GM23248 (cell line): ENCODE measurements at places on chromosomes 5 and 9.
A peak's percentile ranks its signal among the peaks of the same experiment; 100 is the strongest.

GRCh38 chr5:151825445-151825844 lies 53.7 kb downstream of the G3BP1 start:
- H3K27me3 ChIP-seq, result no peaks in the 10 kb centered on the region
- no peak overlapping the region for H3K4me3 ChIP-seq
- peak; percentile 78 for DNase-seq
- no peak overlapping the region for H3K27ac ChIP-seq

GRCh38 chr9:34254966-34255825 lies 73.9 kb downstream of the KIF24 start:
- H3K27ac ChIP-seq, result peak overlapping the region; percentile 89
- peaks cover 42% of the 10 kb centered on the region for H3K4me1 ChIP-seq
- peaks cover 12% of the 10 kb centered on the region; the same call in 1 of the 2 replicates for H3K36me3 ChIP-seq

- H3K36me3 ChIP-seq, result no peaks in the 10 kb centered on the region
- peaks cover 52% of the 10 kb centered on the region for H3K4me1 ChIP-seq
- no peaks in the 10 kb centered on the region for H3K27me3 ChIP-seq
These were observed 121.3 kb downstream of the LHFPL2 start for GRCh38 chr5:78527054-78527859.

DNA sequence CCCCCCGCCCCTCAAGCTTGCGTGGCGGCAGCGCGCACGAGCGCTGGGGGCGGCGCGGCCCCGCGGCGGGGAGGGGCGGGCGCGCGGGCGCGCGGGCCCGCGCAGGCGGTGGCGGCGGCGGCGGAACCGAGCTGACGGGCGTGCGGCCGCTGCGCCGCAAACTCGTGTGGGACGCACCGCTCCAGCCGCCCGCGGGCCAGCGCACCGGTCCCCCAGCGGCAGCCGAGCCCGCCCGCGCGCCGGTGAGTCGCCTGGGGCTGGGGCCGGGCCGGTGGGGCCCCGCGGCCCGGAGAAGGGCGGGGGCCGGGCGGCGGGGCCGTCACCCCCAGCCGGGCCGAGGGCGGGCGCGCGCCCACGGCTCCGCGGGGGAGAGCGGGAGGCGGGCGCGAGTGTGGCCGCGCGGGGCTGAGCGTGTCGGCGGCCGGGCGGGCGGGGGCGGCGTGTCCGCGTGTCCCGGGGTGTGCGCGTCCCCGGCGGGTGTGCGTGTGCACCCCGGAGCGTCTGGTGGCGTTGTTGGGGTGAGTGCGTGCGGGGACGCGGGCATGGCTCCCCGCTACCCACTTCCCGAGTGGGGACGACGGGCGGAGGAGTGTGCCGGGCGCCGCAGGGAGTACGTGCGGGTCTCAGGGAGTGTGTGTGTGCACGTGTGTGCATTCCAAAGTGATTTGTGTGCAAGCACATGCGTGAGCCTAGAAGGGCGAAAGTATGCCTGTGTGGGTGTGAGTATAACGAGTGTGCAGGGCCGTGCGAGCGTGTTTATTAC lies at the start of gene NEK6:
Gene NEK6, plus strand, starts transcription at position 106 of the 763 bp plus-strand sequence. CDS start 44,016 bp downstream, outside the sequence.
- no peaks in the 10 kb centered on the region for H3K36me3 ChIP-seq
- no peaks in the 10 kb centered on the region for H3K27me3 ChIP-seq
- DNase-seq, result peak; percentile 92

GRCh38 chr5:151562019-151562707 lies 29.0 kb downstream of the FAT2 start:
- no peak overlapping the region for H3K4me3 ChIP-seq
- no peak overlapping the region for H3K27ac ChIP-seq
- peaks cover 16% of the 10 kb centered on the region; the same call in 1 of the 2 replicates for H3K27me3 ChIP-seq
- H3K4me1 ChIP-seq, result no peaks in the 10 kb centered on the region
- no peaks in the 10 kb centered on the region for H3K36me3 ChIP-seq

- H3K36me3 ChIP-seq, result no peaks in the 10 kb centered on the region
- H3K27me3 ChIP-seq, result no peaks in the 10 kb centered on the region
- no peak overlapping the region for H3K27ac ChIP-seq
These were observed 13.0 kb downstream of the MED10 start for GRCh38 chr5:6365142-6365976.

DNA sequence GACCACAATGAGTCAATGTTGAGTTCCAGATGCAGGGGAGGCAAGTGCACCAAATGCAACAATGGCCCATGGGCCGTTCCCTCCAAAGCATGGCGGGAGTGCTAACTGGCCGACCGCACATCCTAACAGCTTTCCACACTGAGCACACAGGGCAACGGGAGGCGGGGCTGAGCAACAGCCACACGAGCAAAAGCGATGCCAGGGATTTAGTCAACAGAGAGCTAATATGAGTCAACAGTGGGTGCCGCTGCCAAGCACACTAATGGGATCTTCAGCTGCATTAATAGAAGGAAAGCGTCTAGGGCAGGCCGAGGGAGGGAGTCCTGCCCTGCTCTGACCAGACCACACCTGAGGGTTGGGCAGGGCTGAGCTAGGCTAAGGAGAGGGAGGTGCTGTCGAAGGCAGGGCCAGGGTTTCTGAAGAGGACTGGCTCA lies 4.6 kb downstream of the EPB41L4B start:
- DNase-seq, result peak; percentile 99
- H3K4me3 ChIP-seq, result no peak overlapping the region
- H3K36me3 ChIP-seq, result no peaks in the 10 kb centered on the region
- no peak overlapping the region for H3K27ac ChIP-seq

DNA sequence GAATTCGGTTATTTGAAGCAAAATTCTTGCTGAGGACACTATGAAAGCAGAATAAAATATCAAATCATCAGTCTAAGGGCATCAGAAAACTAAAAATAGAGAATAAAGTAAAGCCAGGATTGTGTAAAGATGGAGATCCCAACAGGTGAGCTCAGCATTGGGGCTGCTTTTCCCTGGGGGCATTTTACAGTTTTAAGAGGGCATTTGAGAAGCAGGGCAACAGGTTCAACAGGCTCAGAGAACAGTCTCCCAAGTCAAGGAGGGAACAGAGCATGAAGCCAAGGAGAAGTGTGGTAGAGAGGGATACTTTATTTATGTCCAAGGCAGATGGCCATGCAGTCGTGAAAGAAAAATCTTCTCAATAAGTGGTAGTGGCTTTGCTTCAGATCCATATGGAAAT lies 145.4 kb downstream of the SYK start:
- 0 out of 2 replicates have a peak, but pooled peaks cover 8% of the 10 kb centered on the region for H3K4me1 ChIP-seq
- H3K27ac ChIP-seq, result no peak overlapping the region
- no peak for DNase-seq
- peaks cover 48% of the 10 kb centered on the region for H3K27me3 ChIP-seq
- H3K36me3 ChIP-seq, result no peaks in the 10 kb centered on the region

DNA sequence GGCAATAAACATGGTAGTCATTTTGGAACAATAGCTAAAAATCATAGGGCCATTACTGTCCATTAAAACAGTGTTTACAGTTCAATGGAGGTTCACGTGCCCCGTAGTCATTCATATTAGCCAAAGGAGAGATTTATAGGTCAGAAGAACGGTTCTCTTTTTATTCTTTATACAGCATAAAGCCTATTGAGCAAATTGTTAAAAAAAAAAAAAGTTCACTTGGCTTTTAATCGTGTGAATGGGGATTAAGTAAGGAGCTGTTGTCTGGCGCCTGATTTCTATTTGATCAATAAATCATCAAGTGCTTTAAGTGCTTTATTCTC lies 69.1 kb upstream of the TBCA start:
- H3K4me3 ChIP-seq, result peak overlapping the region; percentile 73; the same call in 1 of the 2 replicates
- no peak for DNase-seq
- no peaks in the 10 kb centered on the region for H3K27me3 ChIP-seq

GRCh38 chr9:36137392-36138004 lies 965 bp downstream of the GLIPR2 start:
- no peaks in the 10 kb centered on the region for H3K36me3 ChIP-seq
- no peaks in the 10 kb centered on the region for H3K27me3 ChIP-seq
- 0 out of 2 replicates have a peak, but pooled peaks cover 6% of the 10 kb centered on the region for H3K4me1 ChIP-seq
- peak overlapping the region; percentile 80 for H3K4me3 ChIP-seq
- H3K27ac ChIP-seq, result no peak overlapping the region

DNA sequence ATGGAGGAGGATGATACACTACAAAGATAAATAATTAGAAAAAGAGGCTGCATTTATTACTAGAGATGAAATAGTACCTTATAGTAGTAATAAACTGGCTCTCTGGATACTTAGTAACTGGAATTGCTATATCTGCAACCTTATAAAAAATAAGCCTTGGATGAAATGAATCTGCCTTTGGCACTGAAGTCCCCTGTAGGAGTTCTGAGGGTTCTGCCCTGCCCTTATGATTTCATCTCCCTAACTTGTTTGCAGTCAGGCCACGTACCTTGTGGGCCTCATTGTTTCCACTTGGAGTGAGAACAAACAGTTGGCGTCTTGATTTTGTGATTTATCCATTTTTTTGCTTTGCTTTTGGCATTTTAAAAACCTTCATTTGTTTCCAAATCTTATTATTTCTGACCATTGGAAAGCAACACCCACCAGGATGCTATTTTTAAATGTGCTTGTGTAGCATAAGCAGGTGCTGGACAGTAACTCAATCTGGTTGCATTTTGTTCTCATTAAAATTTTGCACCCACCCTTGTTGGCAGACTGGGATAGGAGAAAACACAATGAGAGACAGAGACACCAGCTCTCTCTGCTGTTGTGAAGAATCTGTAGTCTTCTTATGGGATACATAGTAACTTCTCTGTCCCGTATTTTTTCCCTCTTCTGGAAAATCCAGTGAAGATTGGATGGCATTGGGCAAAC lies 518.9 kb upstream of the SGCD start:
- H3K4me1 ChIP-seq, result no peaks in the 10 kb centered on the region
- no peak overlapping the region for H3K4me3 ChIP-seq
- no peaks in the 10 kb centered on the region for H3K36me3 ChIP-seq
- no peak for DNase-seq

DNA sequence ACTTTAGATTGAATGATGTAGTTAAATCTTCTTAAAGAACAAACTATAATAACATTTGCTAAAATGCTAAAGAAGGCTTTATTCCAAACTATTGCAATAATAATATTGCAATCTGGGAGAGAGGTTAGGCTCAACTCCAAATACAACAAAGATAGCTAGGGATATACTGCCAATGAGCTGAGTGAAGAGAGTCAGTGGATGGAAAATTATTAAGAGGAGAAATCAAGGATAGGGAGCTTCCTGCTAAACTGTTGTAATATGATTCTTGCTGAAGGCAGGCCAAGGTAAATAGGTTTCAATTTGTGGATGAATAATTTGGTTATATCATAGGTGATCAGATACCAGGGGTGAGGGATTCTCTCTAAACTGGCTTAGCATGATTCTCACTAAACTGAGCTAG lies 1651.5 kb downstream of the EFNA5 start:
- no peaks in the 10 kb centered on the region for H3K4me1 ChIP-seq
- H3K36me3 ChIP-seq, result no peaks in the 10 kb centered on the region
- no peak for DNase-seq
- H3K27ac ChIP-seq, result no peak overlapping the region

DNA sequence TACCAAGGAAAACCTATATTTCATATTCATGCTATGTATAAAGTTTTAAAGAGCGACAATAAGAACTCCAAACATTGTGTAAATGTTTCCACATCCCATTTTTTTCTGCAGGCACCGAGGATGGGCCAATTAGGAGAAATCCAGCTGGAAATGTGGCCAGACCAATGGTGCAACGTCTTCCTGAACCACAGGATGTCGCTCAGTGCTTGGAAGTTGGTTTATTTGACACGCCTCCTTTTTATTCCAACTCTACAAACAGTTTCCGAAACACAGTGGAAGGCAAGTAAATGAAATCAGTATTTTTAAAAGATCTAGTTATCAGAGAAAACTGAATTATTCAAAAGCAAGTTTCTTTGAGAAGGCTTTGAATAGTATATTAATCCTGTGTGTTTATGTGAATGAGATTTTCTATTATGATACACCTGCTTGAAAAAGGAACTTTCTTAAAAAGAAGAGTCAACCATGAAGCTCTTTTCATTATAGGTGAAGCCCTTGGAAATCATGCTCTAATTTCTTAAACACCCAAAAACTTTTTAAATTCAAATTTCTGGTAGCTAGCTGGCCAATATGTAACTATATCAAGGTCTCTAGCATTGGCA lies 9.1 kb downstream of the TYRP1 start:
- H3K27ac ChIP-seq, result no peak overlapping the region
- no peaks in the 10 kb centered on the region for H3K36me3 ChIP-seq
- H3K4me1 ChIP-seq, result peaks cover 12% of the 10 kb centered on the region
- H3K27me3 ChIP-seq, result no peaks in the 10 kb centered on the region

- H3K4me1 ChIP-seq, result peaks cover 12% of the 10 kb centered on the region; the same call in 1 of the 2 replicates
- peaks cover 8% of the 10 kb centered on the region for H3K36me3 ChIP-seq
- H3K27me3 ChIP-seq, result peaks cover 20% of the 10 kb centered on the region
- H3K4me3 ChIP-seq, result peak within 1 kb of the TSS; percentile 62
These were observed at the start of gene COL23A1 for GRCh38 chr5:178590141-178590923. Gene COL23A1, minus strand, starts transcription at chr5:178590393.

GRCh38 chr9:136814725-136815421 lies 7.1 kb downstream of the RABL6 start:
- no peak overlapping the region for H3K27ac ChIP-seq
- DNase-seq, result no peak
- no peaks in the 10 kb centered on the region for H3K27me3 ChIP-seq
- no peak overlapping the region for H3K4me3 ChIP-seq
